ENCODE measurements at places on chromosomes 4 and X.

DNA sequence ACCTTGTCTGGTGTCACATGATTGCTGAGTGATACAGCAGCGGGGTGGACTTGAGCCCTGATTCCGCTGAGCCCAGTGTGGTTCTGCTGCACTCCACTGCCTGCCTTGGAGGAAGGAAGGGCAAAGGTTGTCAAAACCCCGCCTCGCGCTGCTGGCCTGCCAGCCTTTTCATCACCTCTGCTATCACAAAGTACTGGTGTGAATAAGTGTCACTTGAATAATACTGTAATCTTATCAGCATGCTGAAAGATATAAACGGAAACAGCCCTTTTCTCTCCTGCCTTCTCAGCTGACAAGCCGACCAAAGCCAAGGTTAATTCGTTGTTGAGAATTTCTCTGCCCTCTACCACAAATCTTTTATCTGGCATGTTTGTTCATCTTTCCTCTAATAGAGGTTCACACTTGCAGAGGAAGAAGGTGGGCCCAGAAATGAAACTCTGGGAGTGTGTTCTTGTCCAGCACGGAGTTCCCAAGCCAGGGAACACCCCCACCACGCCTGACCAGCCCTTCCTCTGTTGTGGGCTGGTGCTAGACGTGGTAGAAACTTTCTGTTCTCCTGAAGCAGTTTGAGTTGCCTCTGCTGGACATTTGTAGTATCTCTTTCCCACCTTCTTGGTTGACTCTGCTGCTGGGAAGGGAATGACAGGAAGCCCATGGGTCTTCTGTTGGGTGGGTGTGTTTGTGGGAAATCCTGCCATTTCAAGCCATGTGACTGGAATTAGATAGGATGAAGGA lies 21.5 kb downstream of the FHDC1 start:
- no peak for DNase-seq

GRCh38 chr4:122847931-122848330 lies 21.3 kb downstream of the FGF2 start:
- no peak for DNase-seq

GRCh38 chr4:38209654-38210053 lies 249.5 kb downstream of the PTTG2 start:
- no peak for DNase-seq

- DNase-seq = no peak
Observed at GRCh38 chr4:1763070-1763549, 30.0 kb upstream of the FGFR3 start.

GRCh38 chr4:149409555-149409962 lies 406.1 kb downstream of the IQCM start:
- no peak for DNase-seq

GRCh38 chr4:153519687-153520086 lies 53.5 kb downstream of the TMEM131L start:
- no peak for DNase-seq

DNA sequence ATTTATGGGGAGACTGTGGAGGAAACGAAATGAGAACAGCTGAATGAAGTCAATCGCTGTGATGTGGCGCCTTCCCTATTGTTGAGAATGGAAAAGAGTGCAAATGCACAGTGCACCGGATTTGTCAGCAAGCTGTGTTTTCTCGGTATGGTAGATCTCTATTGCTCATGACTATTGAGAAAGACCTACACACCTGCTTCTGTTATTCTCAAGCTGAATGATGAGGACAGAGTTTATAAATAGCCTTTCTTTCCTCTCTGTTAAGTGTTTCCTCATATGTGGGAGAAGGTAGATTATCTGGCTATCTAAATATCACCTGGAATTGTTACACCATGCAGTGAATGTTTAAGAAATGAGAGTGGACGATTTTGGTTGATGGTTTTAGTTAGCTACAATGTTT lies 650.7 kb downstream of the IL1RAPL1 start:
- no peak for DNase-seq

DNA sequence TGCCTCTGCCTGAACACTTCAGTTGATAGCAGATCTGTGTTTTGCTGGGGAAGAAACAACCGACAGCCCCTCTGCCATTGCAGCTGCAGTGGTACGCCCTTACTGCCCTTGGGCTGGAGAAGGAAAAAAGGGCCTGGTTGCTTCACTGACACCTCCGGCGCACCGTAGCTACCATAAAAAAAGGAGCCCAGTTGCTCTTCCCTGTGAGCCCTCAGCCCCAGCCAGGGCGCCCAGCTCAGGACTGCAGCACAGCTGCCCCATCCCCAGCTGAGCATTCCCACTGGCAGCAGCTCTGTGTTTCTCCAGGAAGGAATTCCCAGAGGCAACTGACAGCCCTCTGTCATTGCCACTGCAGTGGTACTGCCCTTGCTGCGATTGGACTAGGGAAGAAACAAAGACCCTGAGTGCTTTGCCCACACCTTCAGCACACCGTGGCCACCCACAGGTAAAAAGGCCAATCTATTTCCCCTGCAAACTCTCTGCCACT lies 142.7 kb downstream of the DKK2 start:
- no peak for DNase-seq

DNA sequence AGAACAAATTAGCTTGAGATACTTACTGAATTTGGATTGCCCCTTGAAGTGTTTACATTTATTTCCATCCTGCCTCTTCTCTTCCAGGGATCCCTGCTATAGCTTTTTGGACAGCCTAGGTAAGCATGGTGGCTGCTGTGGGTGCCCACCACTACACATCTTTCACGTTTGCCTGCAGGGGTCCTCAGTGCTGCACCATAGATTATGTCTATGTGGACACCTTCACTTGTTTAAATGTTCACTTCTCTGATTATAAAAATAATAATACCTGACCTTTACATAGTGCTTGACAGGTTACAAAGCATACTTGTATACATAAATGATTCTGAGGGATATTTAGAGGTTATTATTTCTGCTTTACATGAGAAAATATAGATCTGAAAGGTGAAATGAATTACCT lies 67.9 kb upstream of the SLC4A4 start:
- no peak for DNase-seq

DNA sequence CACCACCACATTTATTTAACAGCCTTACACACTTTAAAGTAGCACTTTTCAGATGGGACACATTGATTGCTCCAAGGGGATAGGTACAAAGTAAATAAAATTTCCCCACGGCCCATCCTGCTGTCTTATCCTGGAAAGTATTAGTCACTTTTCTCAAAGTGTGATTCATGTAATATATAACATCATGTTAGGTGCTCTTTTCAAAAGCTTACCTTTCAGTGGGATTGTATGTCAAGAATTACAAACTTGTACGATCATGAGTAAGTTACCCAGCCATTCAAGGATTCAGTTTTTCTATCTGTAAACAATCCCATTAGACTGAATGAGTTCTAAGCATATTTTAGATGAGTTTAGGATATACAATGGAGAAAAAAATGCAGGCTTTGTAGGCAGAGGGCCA lies 876.6 kb upstream of the GRID2 start:
- no peak for DNase-seq

- DNase-seq = no peak
Observed at GRCh38 chr4:153183146-153183545, 21.1 kb upstream of the TRIM2 start.

GRCh38 chrX:69539437-69539836 lies 35.3 kb downstream of the NALF2 start:
- DNase-seq = no peak

DNA sequence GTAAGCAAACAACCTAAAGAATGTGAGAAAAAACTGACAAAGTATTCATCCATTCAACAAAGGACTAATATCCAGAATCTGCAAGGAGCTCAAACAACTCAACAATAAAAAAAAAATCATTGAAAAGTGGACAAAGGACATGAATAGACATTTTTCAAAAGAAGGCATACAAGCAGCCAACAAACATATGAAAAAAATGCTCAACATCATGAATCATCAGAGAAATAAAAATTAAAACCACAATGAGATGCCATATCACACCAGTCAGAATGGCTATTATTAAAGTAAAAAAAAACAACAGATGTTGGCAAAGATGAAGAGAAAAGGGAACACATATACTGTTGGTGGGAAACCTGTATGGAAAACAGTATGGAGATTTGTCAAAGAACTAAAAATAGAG lies 120.7 kb upstream of the ADGRL3 start:
- DNase-seq = no peak

GRCh38 chr4:66091786-66092185 lies 421.5 kb upstream of the EPHA5 start:
- no peak for DNase-seq

DNA sequence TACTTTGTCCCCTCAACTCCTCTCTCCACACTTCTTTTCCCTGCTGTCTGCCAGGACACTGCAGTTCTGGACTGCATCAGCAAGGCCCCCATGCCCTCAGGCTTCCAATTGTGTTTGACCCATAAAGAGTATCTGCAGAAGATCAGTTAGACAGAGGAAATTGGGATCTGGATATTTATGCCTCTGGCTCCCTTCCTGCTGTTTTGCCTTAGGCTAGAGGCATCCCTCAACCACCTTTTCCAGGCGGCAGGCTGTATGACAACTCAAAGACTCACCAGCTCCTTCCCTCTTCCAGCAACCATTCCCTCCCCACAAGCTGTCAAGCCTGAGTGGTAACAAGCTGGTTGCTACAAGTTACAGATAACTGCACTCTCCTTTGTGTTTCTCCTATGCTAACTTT lies 66.4 kb upstream of the NDP start:
- DNase-seq = peak; percentile 15

DNA sequence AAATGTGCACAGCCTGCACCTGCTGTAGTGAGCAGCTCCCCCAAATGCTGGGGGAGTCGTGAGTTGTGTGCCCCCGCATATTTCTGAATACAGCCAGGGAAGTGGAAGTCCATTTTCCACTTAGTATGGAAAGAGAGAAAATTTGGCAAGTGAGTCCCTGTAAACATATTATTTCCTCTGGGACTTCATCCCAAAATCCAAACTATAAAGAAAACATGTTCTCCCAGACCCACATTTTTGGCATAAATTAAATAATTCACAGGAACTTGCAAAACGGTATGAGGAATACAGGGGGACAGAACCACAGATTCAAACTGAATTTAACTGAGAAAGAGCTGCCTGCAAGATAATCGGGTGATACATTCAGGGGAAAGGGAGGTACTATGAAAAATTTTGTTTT lies 107.2 kb downstream of the GPR143 start:
- DNase-seq = no peak

GRCh38 chr4:185212581-185212980 lies 3.2 kb downstream of the SNX25 start:
- no peak for DNase-seq

DNA sequence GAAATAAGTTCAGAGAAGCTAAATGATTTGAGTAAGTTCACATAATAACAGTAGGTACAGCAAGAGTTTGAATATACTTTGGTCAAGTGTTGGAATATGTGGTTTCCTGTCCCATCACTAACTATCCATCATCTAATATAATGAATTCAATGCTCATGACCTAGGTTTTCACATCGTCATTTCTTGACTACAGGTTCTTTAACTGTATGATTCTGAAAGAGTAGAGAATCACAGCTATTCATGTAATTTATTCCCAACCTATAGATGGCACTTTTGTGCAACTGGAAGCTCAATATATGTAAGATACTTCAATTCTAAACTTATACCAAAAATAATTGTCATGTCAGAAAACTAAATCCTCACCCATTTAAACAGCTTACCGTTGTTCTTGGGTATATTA lies 53.1 kb downstream of the TIGD2 start:
- DNase-seq = no peak

- no peak for DNase-seq
Observed at GRCh38 chr4:174591243-174592021, 69.1 kb upstream of the HPGD start.
